Activated naive CD8-positive, alpha-beta T cell treated with anti-CD3 and anti-CD28 coated beads, Interleukin-2, amount 50 U/mL, for 24 hours (primary cell): ENCODE measurements at places on chromosomes 13 and 19.
A peak's percentile ranks its signal among the peaks of the same experiment; 100 is the strongest.

GRCh38 chr13:63345835-63346234, 1930.2 kb upstream of the PCDH20 start:
- no peak for DNase-seq

DNA sequence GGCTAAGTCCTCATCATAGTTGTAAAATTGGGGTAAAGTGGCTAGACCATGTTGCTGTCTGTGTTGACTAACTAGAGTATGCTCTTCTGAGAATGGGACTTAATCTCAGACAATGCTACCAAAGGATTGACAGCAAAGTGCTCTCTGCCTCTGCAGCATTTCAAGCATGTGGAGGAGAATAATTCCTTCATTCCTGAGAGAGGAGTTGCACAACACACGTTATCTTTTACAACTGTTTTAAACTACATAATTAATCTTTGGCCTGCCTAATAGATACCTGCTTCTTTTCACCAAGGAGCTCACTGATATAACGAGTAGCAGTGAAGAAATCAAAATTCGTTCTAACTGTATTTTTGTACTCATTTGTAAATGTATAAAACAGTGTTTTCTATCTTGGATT, 2172.2 kb downstream of the PCDH9 start:
- no peak for DNase-seq

DNA sequence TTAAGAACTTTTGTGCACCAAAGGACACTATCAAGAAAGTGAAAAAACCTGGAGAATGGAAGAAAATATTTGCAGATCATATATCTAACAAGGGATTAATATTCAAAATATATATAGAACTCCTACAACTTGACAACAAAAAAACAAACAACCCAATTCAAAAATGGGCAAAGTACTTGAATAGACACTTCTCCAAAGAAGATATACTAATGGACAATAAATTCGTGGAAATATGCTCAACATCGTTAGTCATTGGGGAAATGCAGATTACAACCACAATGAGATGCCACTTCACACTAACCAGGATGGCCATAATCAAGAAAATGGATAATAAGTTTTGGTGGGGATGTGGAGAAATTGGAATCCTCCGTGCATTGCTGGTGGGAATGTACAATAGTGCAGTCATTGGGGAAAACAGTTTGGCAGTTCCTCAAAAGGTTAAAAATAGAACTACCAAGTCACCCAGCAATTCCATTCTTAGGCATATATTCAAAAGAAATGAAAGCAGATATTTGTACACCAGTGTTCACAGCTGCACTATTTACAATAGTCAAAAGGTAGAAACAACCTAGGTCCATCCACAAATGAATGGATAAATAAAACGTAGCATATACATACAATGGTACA, 2.2 kb upstream of the LSR start:
- DNase-seq, result no peak

GRCh38 chr13:76638181-76638580, 248.0 kb downstream of the KCTD12 start:
- DNase-seq, result no peak

DNA sequence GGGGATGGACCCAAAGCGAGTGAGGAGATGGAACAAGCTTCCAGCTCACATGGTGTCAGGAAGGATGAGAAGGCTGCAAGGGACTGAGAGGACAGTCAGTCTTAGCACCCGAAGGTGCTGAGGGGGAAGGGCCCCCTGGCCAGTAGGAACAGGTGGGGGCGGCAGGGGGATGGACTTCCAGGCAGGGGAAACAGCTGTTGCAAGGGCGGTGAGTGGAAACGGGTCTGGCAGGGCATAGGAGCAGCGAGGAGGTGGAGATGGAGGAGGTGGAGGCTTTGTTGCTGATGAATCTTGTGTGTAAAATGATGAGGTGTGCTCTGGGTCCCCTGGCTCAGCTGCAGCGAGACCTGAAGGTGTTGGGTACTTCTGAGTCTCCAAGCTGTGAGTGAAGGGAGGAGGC, 1.2 kb downstream of the MAP1S start:
- peak; percentile 20 for DNase-seq

DNA sequence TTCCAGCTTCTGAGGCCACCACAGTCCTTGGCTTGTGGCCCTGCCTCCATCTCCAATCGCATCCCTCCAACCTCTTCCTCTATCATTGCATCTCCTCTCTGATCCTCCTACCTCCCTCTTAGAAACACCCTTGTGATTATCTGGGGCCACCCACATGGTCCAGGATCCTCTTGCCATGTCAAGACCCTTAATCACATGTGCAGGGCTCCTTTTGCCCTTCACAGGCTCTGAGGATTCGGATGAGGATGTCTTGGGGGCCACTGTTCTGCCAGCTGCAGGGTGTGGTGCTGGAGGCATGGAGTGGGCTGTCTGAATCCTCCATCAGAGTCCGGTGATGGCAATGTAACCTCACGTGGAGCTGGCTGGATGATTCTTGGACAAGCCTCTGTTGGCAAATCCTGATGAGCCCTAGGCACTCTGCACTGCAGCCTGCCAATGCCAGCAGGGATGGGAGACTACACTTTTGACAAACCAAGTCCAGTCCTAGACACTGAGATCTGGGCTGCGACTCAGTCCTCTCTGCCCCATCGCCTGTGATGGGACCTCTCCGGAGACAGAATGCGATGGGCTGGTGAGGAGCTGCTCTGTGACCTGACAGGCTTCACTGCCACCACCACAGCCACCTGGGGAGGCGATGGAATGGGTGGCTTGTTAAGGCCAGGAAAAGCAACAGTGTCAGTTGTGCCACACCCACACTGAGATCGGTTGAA, 61.2 kb downstream of the CCDC70 start:
- DNase-seq, result no peak

- no peak for DNase-seq
Measured at GRCh38 chr13:72166102-72166650, 299.2 kb upstream of the DACH1 start.

GRCh38 chr13:48167866-48168265, 65.1 kb upstream of the ITM2B start:
- no peak for DNase-seq

DNA sequence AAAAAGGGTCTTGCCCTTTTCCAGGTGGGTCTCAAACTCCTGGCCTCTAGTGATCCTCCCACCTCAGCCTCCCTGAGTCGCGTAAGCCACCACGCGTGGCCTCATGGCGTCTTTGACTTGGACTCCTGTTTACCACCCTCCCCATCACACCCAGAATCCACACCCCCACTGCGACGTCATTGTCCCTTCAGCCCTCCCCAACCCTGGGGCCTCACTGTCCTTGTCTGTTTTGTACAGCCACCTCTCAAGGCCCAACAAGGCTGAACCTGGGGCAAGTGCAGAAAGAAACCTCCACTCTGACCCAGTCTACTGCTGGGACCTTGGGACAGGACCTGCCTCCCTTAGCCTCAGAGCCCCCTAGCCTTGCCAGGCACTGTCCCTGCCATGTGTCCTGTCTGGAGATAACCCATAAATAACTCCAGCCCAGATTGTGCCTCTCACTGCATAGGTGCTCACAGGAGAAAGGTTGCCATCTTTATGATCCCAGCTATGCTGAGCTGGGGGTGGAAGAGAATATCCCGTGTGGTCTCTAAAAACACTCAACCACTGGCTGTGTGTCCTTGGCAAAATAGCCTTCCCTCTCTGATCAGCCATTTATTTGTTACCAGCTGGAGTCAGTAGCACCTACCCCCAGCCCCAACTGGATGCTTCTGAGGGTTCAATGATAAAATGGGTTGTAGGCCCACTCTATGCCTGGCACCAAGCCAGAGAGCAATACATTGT, 1.8 kb upstream of the IFI30 start:
- DNase-seq, result no peak

DNA sequence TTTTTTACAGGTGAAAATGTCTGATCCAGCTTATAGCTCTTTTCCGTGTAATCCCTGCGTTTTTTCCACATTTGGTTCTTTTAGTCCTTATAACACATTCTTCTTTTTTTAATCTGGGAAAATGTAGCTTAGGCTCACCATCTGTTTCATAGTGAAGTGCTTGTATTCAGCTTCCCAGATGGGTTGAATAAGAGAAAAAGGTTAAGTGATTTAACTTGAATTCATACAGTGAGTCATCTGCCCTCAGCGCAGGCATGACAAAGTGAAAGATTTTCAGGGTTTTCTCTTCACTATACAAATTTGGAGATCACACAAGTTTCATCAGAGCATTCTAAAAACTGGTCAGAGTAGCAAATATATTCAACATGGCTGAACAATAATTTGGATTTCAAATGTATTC, 224.8 kb downstream of the SPRY2 start:
- DNase-seq, result no peak

DNA sequence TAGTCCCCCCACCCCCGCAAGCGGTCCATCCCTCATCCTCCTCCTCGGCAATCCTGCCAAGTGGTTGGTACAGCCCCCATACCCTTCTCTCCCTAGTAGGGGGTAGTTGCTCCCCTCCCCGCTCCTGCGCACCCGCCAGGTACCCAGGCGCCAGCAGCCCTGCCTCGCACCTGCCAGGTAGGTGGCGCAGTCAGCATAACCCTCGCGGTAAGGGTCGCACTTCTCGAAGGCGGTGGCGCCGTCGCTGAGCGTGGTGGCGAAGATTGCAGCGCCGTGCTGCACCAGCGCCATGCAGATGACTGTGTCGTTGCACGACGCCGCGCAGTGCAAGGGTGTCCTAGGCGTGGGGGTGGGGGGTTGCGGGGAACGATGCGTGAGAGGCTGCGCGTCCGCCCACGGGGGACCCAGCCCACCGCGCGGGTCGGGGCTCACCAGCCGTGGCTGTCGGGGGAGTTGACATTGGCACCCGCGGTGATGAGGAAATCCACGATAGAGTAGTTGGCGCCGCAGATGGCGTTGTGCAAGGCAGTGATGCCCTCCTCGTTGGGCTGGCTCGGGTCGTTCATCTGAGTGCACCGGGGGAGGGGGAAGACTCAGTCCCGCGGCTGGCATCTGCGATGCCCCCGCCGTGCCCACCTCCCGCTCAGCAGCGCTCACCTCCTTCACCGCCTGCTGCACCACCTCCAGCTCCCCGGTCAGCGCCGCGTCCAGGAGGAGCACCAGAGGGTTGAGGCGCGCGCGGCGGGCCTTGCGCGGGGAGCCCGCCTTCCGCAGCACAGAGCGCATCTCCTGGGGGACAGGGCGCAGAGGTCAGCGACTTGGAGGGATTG, 15.2 kb upstream of the ERCC2 start:
- no peak for DNase-seq

GRCh38 chr19:33271246-33272021, 30.9 kb downstream of the CEBPA start:
- no peak for DNase-seq

GRCh38 chr13:97130190-97130589, 91.9 kb upstream of the MBNL2 start:
- DNase-seq, result no peak

- no peak for DNase-seq
Measured at GRCh38 chr13:44296856-44297255, 76.8 kb upstream of the SERP2 start.

- no peak for DNase-seq
Measured at GRCh38 chr13:67518785-67519184, 288.6 kb upstream of the PCDH9 start.

- DNase-seq, result no peak
Measured at GRCh38 chr19:31946491-31946890, 398.9 kb upstream of the ZNF507 start.

DNA sequence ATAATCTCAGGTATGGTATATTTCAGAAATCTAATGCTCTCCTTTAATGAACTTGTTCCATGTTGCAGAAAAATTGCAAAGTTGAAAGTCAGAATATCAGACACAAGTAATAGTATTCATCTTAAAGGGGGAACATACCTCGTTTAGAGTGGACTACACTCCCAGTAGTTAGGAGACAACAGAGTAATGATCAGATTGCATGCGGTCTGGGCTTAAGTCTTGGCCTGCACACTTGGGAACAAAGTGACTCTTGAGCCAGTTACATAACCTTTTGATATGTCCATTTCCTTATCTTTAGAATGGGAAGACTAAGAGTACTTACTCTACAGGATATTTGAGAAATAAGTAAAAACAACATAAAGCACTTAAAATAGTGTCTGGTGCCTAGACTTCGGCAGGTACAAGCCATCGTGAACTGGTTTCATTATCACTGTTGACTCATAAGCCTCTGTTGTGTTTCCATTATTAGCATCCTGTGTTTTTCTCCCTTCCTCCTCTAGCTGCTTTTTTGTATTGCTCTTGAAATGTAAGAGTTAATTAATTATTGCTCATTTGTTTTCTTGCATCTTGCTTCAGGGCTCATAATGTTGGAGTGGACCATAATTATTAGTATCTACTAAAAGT, 53.0 kb downstream of the DPY19L3 start:
- no peak for DNase-seq

GRCh38 chr19:40236366-40236765, 9.9 kb upstream of the CCNP start:
- DNase-seq, result no peak

DNA sequence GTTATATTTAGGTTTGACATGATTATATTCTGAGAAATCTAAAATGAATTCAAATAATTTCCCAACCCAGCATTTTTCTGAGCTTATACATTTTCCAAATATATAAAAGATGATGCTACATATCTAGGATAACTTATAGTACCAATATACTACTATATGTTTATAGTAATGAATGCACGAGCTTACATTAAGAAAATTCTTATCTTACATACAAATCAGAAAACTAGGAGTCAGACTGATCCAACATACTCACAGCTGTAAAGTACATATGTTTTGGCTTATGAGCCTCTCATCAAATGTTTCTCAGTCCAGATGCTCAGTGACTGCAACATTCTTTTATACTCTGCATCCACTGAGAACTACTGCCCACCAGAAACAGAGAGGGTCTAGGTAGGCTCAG, 491.3 kb upstream of the KLF12 start:
- DNase-seq, result no peak

GRCh38 chr13:44197791-44198770, 175.5 kb upstream of the SERP2 start:
- DNase-seq, result peak; percentile 41

GRCh38 chr19:7852851-7853769, 21.1 kb downstream of the PRR36 start:
- peak; percentile 83 for DNase-seq

GRCh38 chr19:46270521-46271256, 26.2 kb upstream of the HIF3A start:
- DNase-seq, result no peak

- no peak for DNase-seq
Measured at GRCh38 chr13:49140910-49141611, 79.1 kb upstream of the MLNR start.

DNA sequence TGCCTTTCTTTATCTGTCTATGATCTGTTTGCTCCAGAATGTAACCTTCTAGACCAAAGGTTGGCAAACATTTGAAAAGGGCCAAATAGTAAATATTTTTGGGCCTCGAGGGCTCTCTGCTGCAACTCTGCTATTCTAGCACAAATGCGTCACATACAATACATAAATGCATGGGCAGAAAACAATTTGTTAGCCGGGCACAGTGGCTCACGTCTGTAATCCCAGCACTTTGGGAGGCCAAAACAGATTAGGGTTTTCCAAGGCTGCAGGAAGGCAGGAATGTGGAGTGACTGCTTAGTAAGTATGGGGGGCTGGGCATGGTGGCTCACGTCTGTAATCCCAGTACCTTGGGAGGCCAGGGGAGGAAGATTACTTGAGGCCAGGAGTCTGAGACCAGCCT, 21.9 kb upstream of the EVI5L start:
- DNase-seq, result no peak

GRCh38 chr13:25744178-25744577, 307.6 kb downstream of the SHISA2 start:
- DNase-seq, result no peak

GRCh38 chr19:42030645-42031440, 36.8 kb upstream of the ATP1A3 start:
- no peak for DNase-seq

GRCh38 chr19:15769586-15769985, 17.9 kb upstream of the OR10H5 start:
- DNase-seq, result no peak

GRCh38 chr13:92602560-92602959, 624.0 kb upstream of the GPC6 start:
- no peak for DNase-seq

GRCh38 chr19:18446145-18446810, 8.3 kb upstream of the ISYNA1 start:
- DNase-seq, result no peak
